Epithelial cell of umbilical artery (primary cell): ENCODE measurements at places on chromosomes 5 and 9. TPM values are rescaled to one million over a fixed set of nuclear protein-coding genes. Genes with fewer than 3 reads are reported as not detected.

The SPIN1 gene
- 47.1 and 63.2 TPM in 2 replicates for total RNA-seq

The MRPS30 gene
- 68.9 and 78.3 TPM in 2 replicates for total RNA-seq

The LTC4S gene
- total RNA-seq = not detected in 2 replicates

The HMCN2 gene
- total RNA-seq = 0.15 and 0.32 TPM in 2 replicates

The ENTREP1 gene
- total RNA-seq = 1.6 and 3.0 TPM in 2 replicates

The C8G gene
- not detected in 2 replicates for total RNA-seq

The TGFBI gene
- total RNA-seq = 40.6 and 46.1 TPM in 2 replicates

The SPDL1 gene
- 30.2 and 55.8 TPM in 2 replicates for total RNA-seq

The AFAP1L1 gene
- 54.0 and 70.5 TPM in 2 replicates for total RNA-seq

The MSMP gene
- 91.8 and 187 TPM in 2 replicates for total RNA-seq

The DENND4C gene
- 66.7 and 71.8 TPM in 2 replicates for total RNA-seq

The TMED9 gene
- 215 and 232 TPM in 2 replicates for total RNA-seq

The FOXI1 gene
- total RNA-seq = not detected in 2 replicates

The CBY3 gene
- total RNA-seq = not detected in 2 replicates

The SPINK7 gene
- total RNA-seq = not detected in 2 replicates

The C5orf52 gene
- total RNA-seq = not detected in 2 replicates

The CEP78 gene
- 23.7 and 29.9 TPM in 2 replicates for total RNA-seq

The MORN5 gene
- not detected in 2 replicates for total RNA-seq

The F12 gene
- total RNA-seq = 1.3 and 1.7 TPM in 2 replicates

The GRM6 gene
- not detected in 2 replicates for total RNA-seq

The ALDH1A1 gene
- 124 and 155 TPM in 2 replicates for total RNA-seq

The GPX8 gene
- 78.9 and 89.7 TPM in 2 replicates for total RNA-seq

The LOX gene
- total RNA-seq = 35.4 and 48.8 TPM in 2 replicates

The SEMA5A gene
- 0.15 and 0.32 TPM in 2 replicates for total RNA-seq

The BAAT gene
- not detected in 2 replicates for total RNA-seq

The GABRA6 gene
- total RNA-seq = not detected in 2 replicates

The CDX1 gene
- total RNA-seq = not detected in 2 replicates

The GRXCR2 gene
- not detected in 2 replicates for total RNA-seq

The SPEF2 gene
- total RNA-seq = 0.97 and 2.0 TPM in 2 replicates

The LURAP1L gene
- 3.9 and 11.6 TPM in 2 replicates for total RNA-seq

The SLC45A2 gene
- total RNA-seq = not detected in 2 replicates

The PLPPR1 gene
- 1.9 and 2.3 TPM in 2 replicates for total RNA-seq

The SV2C gene
- under 0.01 TPM in 1 of 2 replicates, not detected in the other for total RNA-seq

The UIMC1 gene
- 67.9 and 68.5 TPM in 2 replicates for total RNA-seq
